LHCN-M2 (cell line): ENCODE measurements at places on chromosomes 13 and 19. TPM values are rescaled to one million over a fixed set of nuclear protein-coding genes. Genes with fewer than 3 reads are reported as not detected.

- DNase-seq: no peak
Measured at GRCh38 chr19:51258165-51259160, 7.6 kb downstream of the SIGLECL1 start.

DNA sequence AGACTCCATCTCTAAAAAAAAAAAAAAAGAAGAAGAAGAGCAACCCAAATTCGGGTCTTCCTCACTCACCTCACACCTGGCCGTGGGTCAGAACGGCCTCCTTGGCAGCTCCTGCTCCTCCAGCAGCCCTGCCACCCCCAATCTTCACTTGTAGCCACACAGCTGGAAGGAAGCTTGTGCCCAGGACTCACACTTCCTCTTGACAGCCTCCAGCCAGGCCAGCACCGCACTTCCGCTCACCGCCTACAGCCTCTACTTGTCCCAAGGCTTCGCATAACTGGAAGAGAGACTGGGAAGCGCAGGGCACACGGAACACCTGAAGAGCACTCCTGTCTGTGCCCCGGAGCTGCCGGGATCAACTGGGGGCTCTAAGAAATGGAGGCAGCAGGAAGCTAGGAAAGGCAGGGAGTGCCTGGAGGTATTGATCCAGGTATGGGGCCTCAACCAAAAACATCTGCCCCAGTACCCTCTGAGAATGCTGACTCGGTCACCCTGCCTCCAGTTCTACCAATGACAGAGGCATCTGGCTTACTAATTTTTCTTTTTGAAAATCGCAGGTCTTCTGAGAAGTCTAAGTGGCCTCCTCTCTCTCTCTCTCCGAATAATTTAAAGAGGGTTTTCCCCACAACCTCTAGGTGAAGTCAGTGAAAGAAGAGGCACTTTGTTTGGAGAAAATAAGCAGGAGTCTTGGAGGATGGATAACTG is 31.1 kb upstream of the ATP12A start:
- DNase-seq: no peak

GRCh38 chr13:109687559-109688448 is 98.6 kb downstream of the IRS2 start:
- DNase-seq: no peak

Gene JSRP1
- total RNA-seq: 219 TPM in 2 replicates

Gene CEACAM8
- not detected in 2 replicates for total RNA-seq

Gene PSG2
- not detected in 2 replicates for total RNA-seq
